LoVo (cell line): ENCODE measurements at places on chromosomes 12 and 14.

- DNase-seq, result no peak
These were observed 182.8 kb downstream of the SRGAP1 start for GRCh38 chr12:64027311-64027710.

- no peak for DNase-seq
These were observed 13.6 kb downstream of the MDM2 start for GRCh38 chr12:68821357-68822188.

GRCh38 chr12:56304872-56305590, 4.9 kb upstream of the CS start:
- no peak for DNase-seq

DNA sequence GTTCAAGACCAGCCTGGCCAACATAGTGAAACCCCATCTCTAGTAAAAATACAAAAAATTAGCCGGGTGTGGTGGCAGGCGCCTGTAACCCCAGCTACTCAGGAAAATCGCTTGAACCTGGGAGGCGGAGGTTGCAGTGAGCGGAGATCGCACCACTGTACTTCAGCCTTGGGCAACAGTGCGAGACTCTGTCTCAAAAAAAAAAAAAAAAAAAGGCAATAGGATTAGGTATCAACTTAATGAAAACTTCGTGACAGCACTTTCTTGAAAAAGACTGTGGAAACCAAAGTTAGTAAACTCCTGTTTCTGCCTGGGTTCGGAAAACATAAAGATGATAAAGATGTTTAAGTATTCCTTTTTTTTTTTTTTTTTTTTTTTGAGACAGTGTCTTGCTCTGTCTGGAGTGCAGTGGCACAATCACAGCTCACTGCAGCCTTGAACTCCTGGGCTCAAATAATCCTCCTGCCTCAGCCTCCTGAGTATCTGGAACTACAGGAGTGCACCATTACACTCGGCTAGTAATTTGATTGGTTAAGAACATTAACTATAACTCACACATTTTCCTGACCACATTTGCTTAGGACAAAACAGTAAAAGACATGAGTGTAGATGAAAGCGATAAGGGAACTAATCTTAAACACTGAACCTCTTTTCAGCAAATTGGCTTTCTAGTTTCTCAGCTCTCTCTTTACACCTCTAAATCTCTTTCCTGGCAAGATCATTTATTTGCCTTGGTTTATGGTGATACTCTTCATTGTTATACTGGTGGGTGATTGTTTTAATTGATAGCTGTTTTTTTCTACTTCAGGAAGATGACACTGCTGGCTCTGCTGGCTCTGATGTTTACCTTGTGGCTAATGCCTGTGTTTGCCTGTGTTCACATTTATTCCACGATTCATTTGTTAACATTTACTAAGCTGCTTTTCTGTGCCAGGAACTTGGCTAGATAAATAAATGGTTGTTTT, 15.8 kb downstream of the HIF1A start:
- no peak for DNase-seq

DNA sequence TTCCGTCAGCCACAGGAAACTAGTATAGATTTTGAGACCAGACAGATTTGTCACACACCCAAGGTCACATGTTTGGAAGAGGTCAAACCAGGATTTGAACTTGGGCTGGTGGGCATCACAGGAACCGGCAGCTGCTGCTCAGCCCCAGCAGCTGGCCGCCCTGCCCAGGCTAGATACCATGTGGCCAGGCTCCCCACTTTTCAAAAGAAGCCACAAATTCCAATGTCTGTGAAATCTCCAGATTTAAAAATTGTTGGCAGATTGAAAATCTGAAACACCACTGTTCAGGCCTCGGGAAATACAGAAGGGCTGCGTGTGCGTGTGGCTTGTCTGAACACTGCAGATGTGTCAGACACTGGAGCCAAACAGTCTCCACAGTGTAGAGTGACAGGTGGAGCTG, 30.4 kb downstream of the MMAB start:
- DNase-seq, result no peak

GRCh38 chr12:130288691-130289090, 49.0 kb upstream of the PIWIL1 start:
- no peak for DNase-seq

DNA sequence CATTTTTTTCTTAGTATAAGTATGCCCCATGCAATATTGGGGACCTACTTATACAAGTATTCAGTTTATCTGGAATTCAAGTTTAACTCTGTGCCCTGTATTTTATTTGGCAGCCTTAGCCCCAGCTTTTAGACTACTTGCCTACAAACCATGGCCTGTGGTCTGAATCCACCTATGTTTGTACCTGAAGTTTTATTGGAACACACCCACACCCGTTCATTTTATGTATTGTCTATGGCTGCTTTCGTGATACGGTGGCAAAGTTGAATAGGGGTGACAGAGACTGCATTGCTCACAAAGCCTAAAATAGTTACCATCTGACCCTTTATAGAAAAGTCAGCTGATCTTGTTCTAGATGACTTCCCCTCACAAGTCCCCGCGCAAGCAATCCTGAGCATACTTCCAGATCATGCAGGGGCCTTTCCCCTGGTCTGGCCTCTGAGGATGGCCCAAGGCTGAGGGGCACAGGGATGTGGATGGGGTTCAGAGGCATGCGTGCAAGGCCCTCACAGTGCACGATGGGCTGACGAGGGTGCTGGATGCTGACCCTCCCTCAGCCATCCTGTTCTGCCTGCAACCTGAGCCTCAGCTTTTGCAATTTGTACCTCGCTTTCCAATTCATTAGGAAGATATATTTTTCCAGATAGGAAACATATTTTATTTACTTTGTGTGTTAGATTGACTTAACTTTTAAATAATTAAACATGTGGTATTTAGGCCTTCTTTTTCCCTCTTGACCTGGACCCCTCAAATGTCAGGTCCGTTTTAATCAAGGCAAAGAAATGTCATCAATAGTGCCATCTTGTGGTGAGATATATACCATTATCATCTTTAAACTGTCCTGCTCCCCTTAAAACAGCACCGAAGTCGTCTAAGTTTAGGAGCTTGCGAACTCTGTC, 527.3 kb upstream of the CCDC196 start:
- DNase-seq, result peak; percentile 27

GRCh38 chr12:29414368-29414767, 33.4 kb upstream of the ERGIC2 start:
- no peak for DNase-seq

DNA sequence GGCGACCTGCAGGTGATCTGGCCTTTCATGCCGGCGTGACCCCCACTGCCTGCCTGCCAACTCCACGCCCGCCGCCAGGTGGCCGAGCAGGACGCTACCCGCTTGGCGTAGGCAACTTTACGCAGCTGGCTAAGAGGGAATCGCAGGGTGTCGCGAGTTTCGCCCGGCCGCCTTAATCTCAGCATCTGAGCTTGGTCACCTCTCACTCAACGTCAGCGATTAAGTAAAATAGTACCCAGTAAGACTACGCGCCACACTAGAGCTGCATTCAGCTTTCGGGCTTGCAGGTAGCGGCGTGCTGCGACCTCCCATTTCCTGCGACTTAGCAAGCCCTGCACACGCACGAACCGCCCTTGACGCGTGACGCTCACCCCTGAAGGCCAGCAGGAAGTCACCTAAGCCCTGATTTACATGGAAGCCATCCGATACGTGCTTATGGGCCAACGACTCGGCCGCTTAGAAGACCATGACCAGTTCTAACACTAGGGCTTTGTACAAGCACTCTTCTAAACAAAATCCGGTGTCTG, 33.2 kb downstream of the WBP11 start:
- DNase-seq, result peak; percentile 90

DNA sequence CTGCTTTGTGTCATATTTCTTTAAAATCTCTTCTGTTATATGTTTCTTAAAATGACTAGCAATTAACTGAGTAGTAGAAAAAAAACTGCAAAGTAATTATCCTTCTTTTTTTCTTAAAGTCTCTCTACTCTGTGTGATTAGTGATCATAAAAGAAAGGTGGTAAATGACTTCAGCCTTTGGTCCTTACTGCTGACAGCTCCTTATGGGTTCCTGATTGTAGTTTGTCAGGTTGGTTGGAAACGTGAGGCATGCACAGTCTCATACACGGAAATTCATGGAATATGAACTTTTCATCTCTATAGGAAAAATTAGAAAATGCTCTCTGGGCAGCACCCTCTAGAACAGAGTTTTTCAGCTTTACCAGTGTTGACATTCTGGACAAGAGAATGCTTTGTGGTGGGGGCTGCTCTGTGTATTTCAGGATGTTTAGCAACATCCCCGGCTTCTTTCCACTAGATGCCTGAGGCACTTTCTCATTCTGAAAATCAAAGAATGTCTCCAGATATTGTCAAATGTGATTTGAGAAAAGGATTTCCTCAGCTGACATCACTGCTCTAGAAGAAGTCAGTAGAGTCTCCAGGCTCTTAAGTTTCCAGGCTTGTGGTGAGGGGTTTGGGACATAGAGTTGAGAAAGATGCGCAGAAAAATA, 121.0 kb downstream of the PIK3C2G start:
- no peak for DNase-seq

GRCh38 chr12:116245189-116245588, 32.3 kb downstream of the MED13L start:
- no peak for DNase-seq
